ENCODE measurements at places on chromosomes 1 and 21. TPM values are rescaled to one million over a fixed set of nuclear protein-coding genes. Genes with fewer than 3 reads are reported as not detected.

The CELF3 gene
- not detected for total RNA-seq

The TFAP2E gene
- not detected for total RNA-seq

The LYPLA2 gene
- total RNA-seq, result 58.4 TPM

The RHBDL2 gene
- total RNA-seq, result not detected

The SPRR1B gene
- not detected for total RNA-seq

The CATSPERE gene
- 1.2 TPM for total RNA-seq

The HNRNPCL1 gene
- total RNA-seq, result not detected

The COL11A1 gene
- total RNA-seq, result 10.0 TPM

The CCDC185 gene
- total RNA-seq, result not detected

The DNAJC6 gene
- 4.2 TPM for total RNA-seq

The FNBP1L gene
- total RNA-seq, result 22.6 TPM

GRCh38 chr1:200992382-200993048 lies 31.0 kb downstream of the KIF21B start:
- H3K27me3 ChIP-seq, result no peaks in the 10 kb centered on the region
- DNase-seq, result no peak
- no peak overlapping the region for H3K27ac ChIP-seq
- H3K4me1 ChIP-seq, result no peaks in the 10 kb centered on the region
- H3K4me3 ChIP-seq, result no peak overlapping the region
- H3K36me3 ChIP-seq, result no peaks in the 10 kb centered on the region

DNA sequence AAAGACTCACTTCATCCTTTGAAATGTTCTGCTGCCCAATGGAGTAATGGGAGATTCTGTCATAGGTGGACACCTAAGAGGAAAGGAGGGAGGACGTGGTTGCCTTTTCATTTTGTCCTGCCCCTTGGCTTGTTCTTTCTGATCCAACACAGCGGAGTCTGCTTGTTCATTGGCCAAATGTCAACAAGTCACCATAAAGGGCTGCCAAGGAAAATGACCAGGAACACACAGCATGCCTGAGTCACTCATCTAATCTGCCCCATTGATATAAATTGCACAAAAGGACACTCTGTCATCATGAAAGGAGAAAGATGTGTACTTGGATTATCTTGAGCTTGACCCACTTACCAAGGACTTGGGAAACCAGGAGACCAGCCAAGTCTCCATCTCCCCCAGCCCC lies 422.9 kb downstream of the SETD4 start:
- no peaks in the 10 kb centered on the region for H3K27me3 ChIP-seq
- no peaks in the 10 kb centered on the region for H3K36me3 ChIP-seq
- H3K4me1 ChIP-seq, result peaks cover 51% of the 10 kb centered on the region
- peak; percentile 86 for DNase-seq
- H3K27ac ChIP-seq, result no peak overlapping the region

DNA sequence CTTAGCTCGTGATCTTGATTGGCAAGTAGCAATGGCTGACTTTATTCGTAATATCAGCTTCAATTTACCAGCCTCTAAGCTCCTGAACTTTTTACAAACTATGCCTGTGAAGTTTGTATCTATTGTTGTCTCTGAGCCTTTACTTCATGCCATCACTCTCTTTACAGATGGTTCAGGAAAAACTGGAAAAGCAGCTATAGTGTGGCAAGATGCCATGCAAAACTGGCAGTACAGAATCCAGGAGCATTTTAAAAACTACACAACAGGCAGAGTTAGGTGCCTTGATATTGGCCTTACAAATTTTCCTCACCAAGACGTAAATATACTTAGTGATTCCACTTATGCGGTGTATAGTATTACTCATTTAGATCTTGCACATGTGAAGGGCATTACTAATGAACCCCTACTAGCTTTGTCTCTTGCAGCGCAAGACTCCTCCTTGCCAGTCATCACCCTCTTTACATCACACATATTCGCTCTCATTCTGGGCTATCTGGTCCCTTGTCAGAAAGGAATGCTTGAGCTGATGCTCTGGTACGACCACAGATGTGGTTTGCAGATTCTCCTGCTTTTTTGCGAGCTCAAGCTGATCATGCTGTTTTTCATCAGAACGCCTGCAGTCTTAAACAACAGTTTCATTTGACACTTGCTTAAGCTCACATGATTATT lies 36.3 kb downstream of the CLCA1 start:
- H3K4me1 ChIP-seq, result peaks cover 19% of the 10 kb centered on the region
- DNase-seq, result peak; percentile 81
- no peaks in the 10 kb centered on the region for H3K27me3 ChIP-seq
- 0 out of 2 replicates have a peak overlapping the region, but pooled peaks have one; percentile 14 for H3K4me3 ChIP-seq
- H3K27ac ChIP-seq, result peak overlapping the region; percentile 30
- no peaks in the 10 kb centered on the region for H3K36me3 ChIP-seq

- H3K4me3 ChIP-seq, result no peak overlapping the region
- no peaks in the 10 kb centered on the region for H3K27me3 ChIP-seq
- no peak for DNase-seq
- no peak overlapping the region for H3K27ac ChIP-seq
- H3K4me1 ChIP-seq, result peaks cover 29% of the 10 kb centered on the region
- H3K36me3 ChIP-seq, result peaks cover 8% of the 10 kb centered on the region
These were observed 9.6 kb downstream of the PRCC start for GRCh38 chr1:156776942-156777341.

- no peak for DNase-seq
- no peak overlapping the region for H3K27ac ChIP-seq
- no peak overlapping the region for H3K4me3 ChIP-seq
These were observed 131.1 kb downstream of the NEK7 start for GRCh38 chr1:198287916-198288315.

DNA sequence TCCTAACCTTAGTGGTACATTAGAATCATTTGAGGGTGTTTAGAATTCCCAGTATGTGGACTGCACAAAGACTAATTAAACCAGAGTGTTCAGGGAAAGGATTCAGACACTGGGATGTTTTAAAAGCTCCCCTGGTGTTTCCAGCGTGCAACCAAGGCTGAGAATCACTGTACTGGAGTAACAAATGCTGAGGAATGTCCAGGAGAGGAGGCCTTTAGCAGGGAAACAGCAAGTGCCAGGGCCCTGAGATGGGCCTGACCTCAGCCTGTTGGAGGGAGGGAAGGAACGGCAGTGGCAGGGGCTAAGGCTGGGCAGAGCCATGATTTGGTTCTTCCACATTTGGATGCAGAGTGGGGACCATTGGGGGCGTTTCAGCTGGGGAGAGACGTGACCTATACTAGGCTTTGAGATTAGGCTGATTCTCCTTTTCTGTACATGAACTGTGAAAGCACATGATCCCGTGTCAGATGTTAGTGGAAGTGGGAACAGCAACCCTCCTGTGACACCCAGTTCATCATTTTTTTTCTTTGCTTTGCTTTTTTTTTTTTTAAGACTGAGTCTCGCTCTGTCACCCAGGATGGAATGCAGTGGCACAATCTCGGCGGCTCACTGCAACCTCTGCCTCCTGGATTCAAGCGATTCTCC lies 49.3 kb downstream of the KANK4 start:
- H3K27me3 ChIP-seq, result no peaks in the 10 kb centered on the region
- no peaks in the 10 kb centered on the region for H3K36me3 ChIP-seq
- no peak overlapping the region for H3K4me3 ChIP-seq

GRCh38 chr1:25677193-25677773 lies 60.7 kb downstream of the MAN1C1 start:
- no peaks in the 10 kb centered on the region for H3K4me1 ChIP-seq
- H3K36me3 ChIP-seq, result no peaks in the 10 kb centered on the region
- no peak overlapping the region for H3K27ac ChIP-seq
- no peak overlapping the region for H3K4me3 ChIP-seq
- DNase-seq, result no peak

GRCh38 chr21:38280867-38281266 lies 24.1 kb downstream of the KCNJ15 start:
- H3K36me3 ChIP-seq, result no peaks in the 10 kb centered on the region
- H3K27me3 ChIP-seq, result no peaks in the 10 kb centered on the region
- H3K4me1 ChIP-seq, result peaks cover 23% of the 10 kb centered on the region
- H3K27ac ChIP-seq, result no peak overlapping the region

- H3K4me1 ChIP-seq, result no peaks in the 10 kb centered on the region
- peaks cover 9% of the 10 kb centered on the region for H3K27me3 ChIP-seq
- DNase-seq, result no peak
- no peaks in the 10 kb centered on the region for H3K36me3 ChIP-seq
These were observed 20.9 kb upstream of the UBL4B start for GRCh38 chr1:110091381-110091780.

- H3K4me3 ChIP-seq, result peak overlapping the region; percentile 50
- peaks cover 12% of the 10 kb centered on the region for H3K4me1 ChIP-seq
- H3K36me3 ChIP-seq, result no peaks in the 10 kb centered on the region
- H3K27ac ChIP-seq, result no peak overlapping the region
- DNase-seq, result peak; percentile 32
- H3K27me3 ChIP-seq, result no peaks in the 10 kb centered on the region
These were observed 262.3 kb upstream of the SNX7 start for GRCh38 chr1:98399218-98399617.

GRCh38 chr1:168245042-168245441 lies 19.2 kb downstream of the SFT2D2 start:
- no peak overlapping the region for H3K4me3 ChIP-seq
- H3K27me3 ChIP-seq, result no peaks in the 10 kb centered on the region
- no peak overlapping the region for H3K27ac ChIP-seq
- H3K4me1 ChIP-seq, result no peaks in the 10 kb centered on the region
- no peak for DNase-seq

GRCh38 chr1:14811573-14811972 lies 213.1 kb downstream of the KAZN start:
- no peaks in the 10 kb centered on the region for H3K27me3 ChIP-seq
- no peaks in the 10 kb centered on the region for H3K36me3 ChIP-seq
- H3K27ac ChIP-seq, result no peak overlapping the region
- H3K4me1 ChIP-seq, result no peaks in the 10 kb centered on the region
- no peak overlapping the region for H3K4me3 ChIP-seq

GRCh38 chr1:241156231-241156965 lies 200.6 kb downstream of the RGS7 start:
- no peak overlapping the region for H3K27ac ChIP-seq
- H3K4me3 ChIP-seq, result no peak overlapping the region
- H3K4me1 ChIP-seq, result no peaks in the 10 kb centered on the region
- no peaks in the 10 kb centered on the region for H3K27me3 ChIP-seq
- H3K36me3 ChIP-seq, result no peaks in the 10 kb centered on the region
- DNase-seq, result peak; percentile 8

GRCh38 chr1:42963378-42964043 lies 4.8 kb upstream of the SLC2A1 start:
- H3K4me3 ChIP-seq, result no peak overlapping the region
- H3K27me3 ChIP-seq, result no peaks in the 10 kb centered on the region
- peak; percentile 88 for DNase-seq
- H3K36me3 ChIP-seq, result no peaks in the 10 kb centered on the region
- H3K27ac ChIP-seq, result peak overlapping the region; percentile 56

- H3K4me1 ChIP-seq, result peaks cover 6% of the 10 kb centered on the region
- no peaks in the 10 kb centered on the region for H3K36me3 ChIP-seq
- H3K27me3 ChIP-seq, result no peaks in the 10 kb centered on the region
These were observed 107.8 kb downstream of the SIK1 start for GRCh38 chr21:43318841-43319781.

DNA sequence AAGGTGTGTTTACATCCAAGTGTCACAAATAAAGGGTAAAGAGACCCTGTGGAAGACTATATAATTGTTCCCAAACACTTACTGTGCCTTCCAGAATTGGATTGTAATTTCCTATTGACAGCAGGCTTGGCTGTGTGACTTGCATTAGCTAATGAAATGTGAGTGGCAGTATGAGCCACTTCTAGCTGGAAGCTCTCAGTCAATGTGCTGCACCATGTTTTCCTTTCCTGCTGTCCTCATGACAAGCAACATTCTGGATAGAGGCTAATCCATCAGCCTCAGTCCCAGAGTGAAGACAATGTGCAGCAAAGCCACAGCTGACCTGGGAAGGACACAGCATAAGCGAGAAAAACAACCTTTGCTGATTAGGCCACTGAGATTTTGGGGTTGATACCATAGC lies 5.9 kb upstream of the FOXJ3 start:
- H3K27ac ChIP-seq, result no peak overlapping the region
- H3K27me3 ChIP-seq, result no peaks in the 10 kb centered on the region
- H3K36me3 ChIP-seq, result no peaks in the 10 kb centered on the region
- DNase-seq, result no peak

- peak; percentile 89 for DNase-seq
- H3K27ac ChIP-seq, result peak overlapping the region; percentile 50
- H3K4me3 ChIP-seq, result peak overlapping the region; percentile 57
- no peaks in the 10 kb centered on the region for H3K36me3 ChIP-seq
These were observed 47.0 kb upstream of the ATF3 start for GRCh38 chr1:212561501-212561931.

DNA sequence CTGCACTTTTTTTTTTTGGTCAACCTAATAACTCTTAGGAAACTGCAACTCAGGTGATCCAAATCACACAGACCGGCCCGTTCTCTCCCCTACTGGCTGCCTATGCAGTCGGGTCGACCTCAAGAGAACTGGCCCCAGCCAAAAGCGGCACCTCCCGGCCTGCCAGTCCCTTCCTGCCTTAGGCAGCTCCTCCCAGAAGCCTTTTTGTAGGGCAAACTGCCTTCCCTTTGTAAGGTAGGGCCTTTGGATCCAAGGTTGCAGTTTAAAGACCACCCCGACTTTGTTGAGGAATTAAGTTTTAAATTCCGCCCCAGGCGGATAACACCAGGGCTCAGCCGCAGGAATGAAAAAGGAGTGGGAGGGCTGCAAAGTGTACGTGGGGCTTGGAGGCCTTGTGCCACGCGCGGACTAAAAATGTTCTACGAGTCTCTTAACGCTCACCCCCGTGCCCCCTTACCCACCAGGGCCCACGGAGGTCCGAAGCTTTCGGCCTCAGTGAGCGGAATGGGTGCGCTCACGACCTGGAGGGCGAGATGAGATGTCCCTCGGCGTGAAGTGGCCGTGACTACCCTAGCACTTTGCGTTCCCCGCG lies 642 bp upstream of the ST3GAL3 start:
- H3K36me3 ChIP-seq, result peaks cover 22% of the 10 kb centered on the region
- H3K4me1 ChIP-seq, result peaks cover 32% of the 10 kb centered on the region
- H3K27me3 ChIP-seq, result no peaks in the 10 kb centered on the region
- peak overlapping the region; percentile 90 for H3K4me3 ChIP-seq
- DNase-seq, result peak; percentile 57

GRCh38 chr21:46328151-46328550 lies 4.2 kb downstream of the PCNT start:
- no peak for DNase-seq
- peaks cover 22% of the 10 kb centered on the region for H3K36me3 ChIP-seq
- no peaks in the 10 kb centered on the region for H3K27me3 ChIP-seq
- H3K4me3 ChIP-seq, result no peak overlapping the region
- peaks cover 24% of the 10 kb centered on the region for H3K4me1 ChIP-seq
- no peak overlapping the region for H3K27ac ChIP-seq

DNA sequence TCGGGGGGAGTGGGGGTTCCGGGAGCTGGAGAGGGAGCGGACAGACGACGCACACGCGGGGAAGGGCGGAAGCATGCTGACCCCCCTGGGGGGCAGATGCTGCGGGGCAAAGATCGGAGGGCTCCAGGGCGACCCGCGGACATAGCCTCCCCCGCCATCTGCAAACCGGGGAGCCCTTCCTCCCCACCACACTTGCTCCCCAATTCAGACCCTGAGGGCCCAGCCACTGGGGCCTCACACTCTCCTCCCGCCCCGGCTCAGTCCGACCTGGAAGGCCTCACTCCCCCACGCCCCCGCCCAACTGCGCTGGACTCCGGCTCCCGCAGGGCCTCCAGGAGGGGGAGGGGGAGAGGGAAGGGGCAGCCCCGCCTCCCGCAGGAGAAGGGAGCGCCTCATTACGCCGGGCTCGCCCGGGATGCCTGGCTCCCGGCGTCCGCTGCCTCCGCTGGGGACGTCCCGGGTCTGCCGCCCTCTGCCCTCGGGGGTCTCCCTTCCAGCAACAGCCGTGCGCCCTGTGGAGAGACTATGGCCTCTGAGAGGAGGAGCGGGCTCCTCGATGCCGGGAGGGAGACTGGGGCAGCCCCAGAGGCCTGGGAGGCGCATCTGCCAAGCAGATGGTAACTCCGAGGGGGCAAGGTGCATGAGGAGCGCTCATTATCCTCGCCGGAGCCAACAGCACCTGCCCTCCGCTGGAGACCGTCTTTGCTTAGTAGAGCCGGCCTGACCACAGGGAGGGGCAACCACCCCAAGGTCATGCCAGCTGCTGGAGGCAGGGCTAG lies 636 bp upstream of the CAMK2N1 start:
- H3K4me3 ChIP-seq, result peak overlapping the region; percentile 95
- peak; percentile 75 for DNase-seq
- peak overlapping the region; percentile 62 for H3K27ac ChIP-seq
- no peaks in the 10 kb centered on the region for H3K36me3 ChIP-seq
- peaks cover 14% of the 10 kb centered on the region for H3K4me1 ChIP-seq
